AG09319 (cell line): ENCODE measurements at places on chromosomes 5 and 9.

DNA sequence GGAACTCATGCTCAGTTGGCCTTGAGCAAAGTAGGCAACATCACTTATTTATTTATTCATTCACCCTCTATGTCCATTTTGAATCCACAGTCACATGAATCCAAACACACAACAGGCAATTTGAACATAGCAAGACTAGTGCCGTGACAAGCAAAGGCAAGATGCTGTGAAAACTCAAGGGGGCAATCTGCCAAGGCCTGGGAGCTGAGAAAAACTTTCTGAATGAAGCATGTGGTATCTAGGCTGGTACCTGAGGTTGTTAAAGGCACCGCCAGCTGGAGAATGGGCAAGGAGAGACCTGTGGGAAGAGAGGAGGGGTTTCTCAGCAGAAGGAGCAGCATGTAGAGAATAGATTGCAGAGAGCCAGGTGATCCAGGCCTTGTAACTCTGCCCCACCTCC is 98.3 kb upstream of the ATP10B start:
- no peak for DNase-seq

DNA sequence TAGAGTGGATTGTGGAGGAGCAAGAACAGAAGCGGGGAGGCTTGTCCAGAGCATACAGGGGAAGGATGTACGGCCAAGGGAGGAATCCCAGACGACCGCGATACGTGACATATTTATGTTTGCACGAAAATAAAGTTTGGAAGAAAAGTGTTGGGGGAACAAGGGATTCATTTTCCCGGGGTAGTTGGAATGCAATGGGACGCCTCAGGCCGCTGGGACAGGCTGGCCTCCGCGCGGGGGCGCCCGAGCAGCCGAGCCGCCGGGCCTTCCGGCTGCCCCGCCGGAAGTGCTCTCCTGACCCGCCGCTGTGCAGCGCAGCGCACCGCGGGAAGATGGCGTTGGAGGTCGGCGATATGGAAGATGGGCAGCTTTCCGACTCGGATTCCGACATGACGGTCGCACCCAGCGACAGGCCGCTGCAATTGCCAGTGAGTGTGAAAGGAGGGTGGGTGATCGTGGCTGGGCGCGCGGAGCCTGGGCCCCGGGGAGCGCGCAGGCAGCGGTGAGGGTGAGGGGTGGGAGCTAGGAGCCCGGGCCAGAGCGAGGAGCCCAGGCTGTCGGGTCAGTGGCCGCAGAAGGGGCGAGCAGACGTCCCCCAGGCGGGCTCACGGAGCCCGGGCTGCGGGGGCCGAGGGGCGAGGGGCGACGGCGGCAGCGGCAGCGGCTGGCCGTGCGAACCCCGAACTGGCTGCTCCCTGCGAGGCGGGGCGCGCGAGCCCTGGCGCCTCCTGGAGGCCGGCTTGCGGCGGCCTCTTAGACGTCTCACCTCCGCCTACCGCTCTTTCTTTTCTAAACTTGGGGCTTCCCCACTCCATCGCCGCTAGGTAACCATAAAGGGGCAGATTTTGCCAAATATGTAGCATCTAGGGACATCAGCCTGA is at the start of gene PHAX:
Gene PHAX (plus strand): TSS at position 317 of the 881 bp plus-strand sequence. CDS start 16 bp downstream, at position 333.
- DNase-seq: peak; percentile 43

GRCh38 chr5:7742241-7742656 is 108.7 kb downstream of the CFAP90 start:
- no peak for DNase-seq

- no peak for DNase-seq
These were observed 2.1 kb upstream of the ANXA1 start for GRCh38 chr9:73149371-73150067.

- DNase-seq: no peak
These were observed 86.0 kb upstream of the EQTN start for GRCh38 chr9:27382975-27383374.

- DNase-seq: no peak
These were observed 166.8 kb downstream of the COL23A1 start for GRCh38 chr5:178423431-178423830.
